ENCODE measurements at places on chromosomes 11 and 22.

- peak; percentile 82 for DNase-seq
These were observed 33.0 kb upstream of the APOBEC3A start for GRCh38 chr22:38924347-38924952.

- no peak for DNase-seq
These were observed 30.0 kb upstream of the POU2AF1 start for GRCh38 chr11:111408789-111409727.

GRCh38 chr11:118634431-118635236 lies 27.2 kb downstream of the PHLDB1 start:
- no peak for DNase-seq

DNA sequence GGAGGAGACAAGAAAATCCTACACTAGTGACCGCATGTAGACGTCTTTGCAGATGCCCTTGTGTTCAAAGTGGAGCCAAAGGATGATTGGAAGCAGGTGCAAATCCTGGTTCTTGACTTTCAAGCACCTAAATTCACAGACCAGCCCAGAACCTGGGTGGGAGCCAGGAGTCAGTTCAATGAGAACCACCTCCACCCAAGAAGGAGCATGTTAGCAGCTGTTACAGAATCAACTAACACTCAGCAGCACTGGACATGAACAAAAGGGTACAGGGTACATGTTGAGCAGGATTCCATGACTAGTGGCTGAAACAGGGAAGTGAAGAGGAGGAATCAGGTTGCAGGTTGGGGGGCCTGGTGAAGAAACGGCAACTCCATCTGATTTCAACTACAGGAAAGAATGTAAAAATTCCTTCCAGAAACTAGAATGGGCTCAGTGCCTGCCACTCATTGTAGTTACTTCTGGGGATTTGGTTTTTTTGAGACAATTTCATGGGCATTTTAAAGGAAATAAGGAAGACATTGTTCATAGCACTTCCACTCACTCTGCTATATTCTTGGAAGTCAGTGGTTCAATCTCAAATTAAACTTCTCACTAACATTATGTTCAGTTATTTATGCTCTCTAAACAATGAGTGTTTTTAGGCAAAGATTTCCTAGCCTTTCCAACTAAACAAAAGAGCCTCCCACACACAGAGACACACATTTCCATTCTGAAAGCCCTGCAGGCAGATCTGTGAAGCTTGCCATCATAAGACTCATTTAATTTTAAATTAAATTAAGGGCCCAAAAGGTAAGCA lies 173.3 kb downstream of the CADM1 start:
- no peak for DNase-seq

All from BJ (cell line).